Spleen (tissue), 13 donors: ENCODE measurements at places on chromosomes 13 and 19.

- no peak for DNase-seq
Measured at GRCh38 chr13:113121183-113121927, 1.2 kb upstream of the F10 start.

GRCh38 chr13:33855371-33855895, 37.5 kb downstream of the RFC3 start:
- no peak for DNase-seq

GRCh38 chr13:38418286-38418685, 68.6 kb downstream of the UFM1 start:
- no peak for DNase-seq

DNA sequence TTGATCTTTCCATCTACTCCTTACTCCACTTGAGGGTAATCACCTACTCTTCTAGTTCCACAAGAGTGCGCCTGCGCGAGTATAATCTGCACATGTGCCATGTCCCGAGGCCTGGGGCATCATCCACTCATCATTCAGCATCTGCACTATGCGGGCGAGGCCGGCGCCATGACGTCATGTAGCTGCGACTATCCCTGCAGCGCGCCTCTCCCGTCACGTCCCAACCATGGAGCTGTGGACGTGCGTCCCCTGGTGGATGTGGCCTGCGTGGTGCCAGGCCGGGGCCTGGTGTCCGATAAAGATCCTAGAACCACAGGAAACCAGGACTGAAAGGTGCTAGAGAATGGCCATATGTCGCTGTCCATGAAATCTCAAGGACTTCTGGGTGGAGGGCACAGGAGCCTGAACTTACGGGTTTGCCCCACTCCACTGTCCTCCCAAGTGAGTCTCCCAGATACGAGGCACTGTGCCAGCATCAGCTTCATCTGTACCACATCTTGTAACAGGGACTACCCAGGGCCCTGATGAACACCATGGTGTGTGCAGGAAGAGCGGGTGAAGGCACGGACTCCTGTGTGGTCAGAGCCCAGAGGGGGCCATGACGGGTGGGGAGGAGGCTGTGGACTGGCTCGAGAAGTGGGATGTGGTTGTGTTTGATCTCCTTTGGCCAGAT, 2.7 kb upstream of the KLK2 start:
- DNase-seq, result no peak

- peak; percentile 85 for DNase-seq
Measured at GRCh38 chr13:28494778-28495537, at the start of gene FLT1. Gene FLT1, minus strand, starts transcription at chr13:28495128. Its CDS starts 285 bp downstream, at chr13:28494843.

GRCh38 chr19:29831686-29832085, 19.9 kb downstream of the CCNE1 start:
- no peak for DNase-seq

- DNase-seq, result no peak
Measured at GRCh38 chr13:77515785-77516184, 19.7 kb upstream of the SCEL start.

GRCh38 chr13:51230477-51231105, 8.4 kb downstream of the FAM124A start:
- DNase-seq, result no peak

GRCh38 chr19:17778251-17778967, 16.5 kb upstream of the B3GNT3 start:
- peak; percentile 92 for DNase-seq

DNA sequence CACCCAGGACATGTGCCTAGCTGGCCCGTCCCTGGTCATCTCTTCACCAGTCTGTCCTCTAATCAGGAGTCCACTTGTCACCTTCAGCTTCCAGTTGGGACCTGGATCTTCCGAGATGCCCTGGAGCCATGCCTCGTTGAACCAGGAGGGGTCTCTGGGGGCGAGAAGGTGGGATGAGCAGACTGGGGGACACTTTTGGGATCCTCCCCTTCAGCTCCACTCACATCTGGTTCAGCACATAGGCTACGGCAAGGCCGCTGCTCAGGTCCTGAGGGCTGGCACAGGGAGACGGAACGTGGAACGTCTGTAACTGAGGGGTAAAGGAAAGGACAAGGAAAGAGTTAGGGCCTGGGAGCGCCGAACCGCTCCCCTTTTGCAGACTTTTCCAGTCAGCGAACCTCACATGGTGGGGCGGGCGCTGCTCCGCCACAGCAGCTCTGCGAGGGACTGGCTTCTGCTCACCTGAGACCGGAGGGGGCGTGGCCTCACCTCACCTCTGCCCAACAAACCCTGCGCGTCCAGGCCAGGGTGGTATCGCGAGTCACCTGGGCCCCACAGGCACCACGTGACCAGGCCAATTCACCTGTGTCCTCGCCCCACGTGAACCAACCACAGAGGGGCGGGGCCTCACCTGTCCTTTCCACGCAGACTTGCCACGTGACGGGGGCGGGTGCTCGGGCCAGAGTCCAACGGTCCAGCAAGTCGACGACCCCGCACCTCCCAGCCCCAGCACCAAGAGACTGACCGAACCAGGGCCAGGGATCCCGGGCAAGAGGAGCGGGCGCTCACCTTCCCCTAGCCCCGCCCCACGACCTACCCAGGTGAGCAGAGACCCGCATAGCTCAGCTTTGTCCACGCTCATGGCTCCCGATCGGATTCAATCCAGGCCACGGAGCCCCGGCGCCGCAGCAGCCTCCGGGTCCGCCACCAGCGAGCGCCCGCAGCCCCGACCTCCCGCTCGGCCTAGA, at the start of gene HOOK2:
TSS of gene HOOK2 (minus strand) at position 965 of the 968 bp plus-strand sequence. CDS start at position 862, 103 bp downstream.
- peak; percentile 93 for DNase-seq

DNA sequence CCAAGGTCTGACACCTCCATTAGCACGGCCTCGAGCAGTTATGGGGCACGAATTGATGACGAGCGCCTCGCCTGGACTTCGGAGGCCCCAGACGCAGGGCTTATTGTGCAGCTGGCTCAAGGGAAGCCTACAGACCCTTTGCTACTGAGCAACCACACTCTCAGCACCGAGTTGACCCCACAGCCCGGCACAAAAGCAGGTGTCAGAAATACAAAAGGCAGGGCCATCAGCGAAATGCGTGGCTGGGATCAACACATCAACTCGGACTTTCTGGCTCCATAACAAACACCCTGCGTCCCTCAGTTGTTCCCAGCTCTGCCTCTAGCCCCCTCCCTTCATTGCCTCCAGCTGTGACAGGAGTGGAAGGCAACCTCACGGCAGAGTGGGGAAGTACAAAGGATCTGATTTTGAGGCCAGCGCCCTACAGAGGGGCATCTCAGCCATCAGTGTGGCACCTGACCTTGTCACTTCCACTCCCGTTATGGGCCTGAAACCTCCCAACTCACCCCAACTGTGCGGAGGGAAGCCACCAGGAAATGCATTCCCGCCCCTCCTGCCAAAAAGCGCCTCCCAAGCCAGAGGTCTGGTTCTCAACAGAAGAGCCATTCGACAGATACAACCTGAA, 18.0 kb downstream of the PEPD start:
- peak; percentile 43 for DNase-seq

DNA sequence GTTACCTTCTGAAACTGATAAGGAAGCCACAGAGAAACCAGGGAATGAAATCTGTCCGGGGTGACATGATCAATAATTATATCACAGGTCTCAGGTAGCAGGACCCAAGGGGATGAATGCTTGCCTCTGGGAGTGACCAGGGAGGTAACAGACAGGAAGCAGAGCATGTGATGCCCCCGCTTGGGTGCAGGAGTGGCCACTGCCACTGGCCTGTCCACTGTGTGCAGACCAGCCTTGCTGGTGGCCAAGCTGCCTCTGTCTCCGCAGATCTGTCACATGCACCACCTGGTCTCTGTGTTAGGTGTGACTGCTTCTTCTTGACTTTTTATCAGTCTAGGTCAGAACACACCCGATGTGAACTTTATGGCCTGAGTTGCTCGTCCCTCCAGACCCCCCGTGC, 71.8 kb downstream of the PEPD start:
- peak; percentile 32 for DNase-seq

GRCh38 chr19:46428239-46429135, at the start of gene PNMA8C:
Gene PNMA8C, minus strand, starts transcription at chr19:46428936. Its CDS starts 577 bp downstream, at chr19:46428359.
- peak; percentile 89 for DNase-seq

GRCh38 chr13:47110141-47110540, 213.3 kb upstream of the HTR2A start:
- DNase-seq, result no peak

DNA sequence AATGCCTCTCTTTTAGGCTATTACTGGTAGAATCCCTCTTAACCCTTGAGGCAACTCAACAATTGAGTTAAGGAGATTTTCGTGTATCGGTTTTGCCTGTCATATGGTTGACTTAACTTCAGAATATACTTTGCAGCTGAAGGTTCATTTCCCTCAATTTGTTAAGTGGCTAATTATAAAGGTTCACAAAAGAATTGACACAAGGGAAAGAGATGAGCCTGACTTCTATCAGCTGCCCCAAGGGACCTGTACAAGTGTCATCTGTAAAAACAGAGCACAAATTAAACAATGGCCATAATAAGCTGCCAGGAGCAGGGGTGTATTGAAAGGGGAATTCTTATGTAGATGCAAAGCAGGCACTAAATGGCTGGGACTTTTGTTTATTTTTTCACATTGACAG, 334.8 kb upstream of the OBI1 start:
- DNase-seq, result no peak

GRCh38 chr13:105871326-105871725, 664.1 kb downstream of the EFNB2 start:
- DNase-seq, result no peak

DNA sequence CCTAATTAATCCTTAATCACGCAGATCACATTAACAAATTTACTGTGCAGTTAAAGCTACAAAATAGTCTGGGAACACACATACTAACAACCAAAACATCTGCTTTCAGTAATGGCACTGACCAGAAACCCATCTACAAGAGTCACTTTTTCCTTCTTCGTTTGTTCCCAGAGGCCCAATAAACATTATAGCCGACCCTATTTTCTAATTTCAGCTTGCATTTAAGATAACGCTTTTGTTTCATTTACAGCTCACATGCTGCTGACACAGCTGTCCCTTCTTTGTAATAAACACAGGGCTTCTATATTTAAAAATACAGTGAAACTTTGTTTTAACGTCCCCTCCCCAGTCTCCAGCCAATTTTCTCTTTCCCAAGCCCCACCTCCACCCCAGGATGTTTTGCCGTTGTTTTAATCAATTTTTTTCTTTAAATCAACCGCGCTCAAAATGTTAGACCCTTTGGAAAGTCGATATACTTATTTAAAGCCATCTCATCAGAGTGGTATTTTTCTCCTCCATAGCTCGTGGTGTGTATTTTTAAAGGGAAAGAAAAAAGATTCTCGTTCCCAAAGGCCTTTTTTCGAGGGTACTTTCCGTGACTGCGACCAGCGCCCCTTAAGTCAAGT, 1.7 kb upstream of the WBP4 start:
- DNase-seq, result no peak

DNA sequence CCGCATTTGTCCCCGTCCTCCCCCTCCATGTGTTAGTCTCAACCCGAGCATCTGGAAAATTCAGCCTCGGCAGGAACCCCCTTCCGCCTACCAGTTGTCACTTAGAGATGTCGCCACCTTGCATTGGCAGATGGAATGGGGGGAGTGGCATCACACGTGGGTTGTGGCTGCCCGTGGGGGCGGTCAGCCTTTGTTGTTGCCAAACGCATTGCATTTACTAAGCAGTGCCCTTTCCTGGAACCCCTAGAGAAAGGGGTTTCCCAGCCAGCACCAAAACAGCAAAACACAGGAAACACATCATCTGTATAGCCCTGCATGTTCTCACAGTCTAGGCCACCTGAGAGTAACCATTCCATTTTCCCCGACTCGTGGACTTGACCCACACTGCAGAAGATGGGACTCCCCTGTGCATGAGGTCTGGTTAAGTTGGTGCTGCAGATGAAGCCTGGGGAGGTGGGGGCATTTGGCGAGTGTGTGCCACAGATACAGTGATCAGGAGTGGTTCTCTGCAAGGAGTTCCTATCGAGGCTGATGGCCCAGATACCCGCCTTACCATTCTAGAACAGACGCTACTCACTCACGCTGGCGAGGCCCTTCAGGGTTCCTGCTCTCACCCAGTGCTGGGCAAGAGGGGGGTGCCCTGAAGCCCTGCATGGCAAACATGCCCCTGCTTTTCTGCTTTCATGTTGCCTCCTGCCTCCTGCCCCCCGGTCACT, 38.3 kb downstream of the TMED1 start:
- peak; percentile 88 for DNase-seq

- DNase-seq, result peak; percentile 2
Measured at GRCh38 chr19:50601407-50602088, 33.3 kb upstream of the LRRC4B start.

GRCh38 chr19:30150626-30151025, 208.6 kb downstream of the URI1 start:
- peak; percentile 47 for DNase-seq

- DNase-seq, result no peak
Measured at GRCh38 chr13:47148543-47148942, 251.7 kb upstream of the HTR2A start.

DNA sequence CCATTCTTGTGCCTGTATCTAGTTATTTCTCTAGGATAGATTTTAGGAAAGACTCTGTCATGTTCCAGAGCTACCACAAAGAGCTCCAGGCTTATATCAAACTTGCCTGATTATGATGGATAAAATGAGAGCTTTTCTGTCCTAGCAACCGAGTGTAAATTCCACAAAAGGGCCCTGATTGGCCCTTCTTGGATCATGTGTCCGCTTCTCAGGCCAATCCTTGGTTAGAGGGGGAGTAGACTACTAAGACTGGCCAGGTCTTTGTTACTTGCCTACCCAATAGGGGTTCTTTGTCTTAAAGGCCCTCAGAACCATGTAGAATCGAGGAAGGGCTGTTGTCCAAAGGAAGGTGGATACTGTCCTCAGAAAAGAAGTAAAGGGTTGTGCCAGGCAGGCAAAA, 2.4 kb downstream of the DHX34 start:
- no peak for DNase-seq

DNA sequence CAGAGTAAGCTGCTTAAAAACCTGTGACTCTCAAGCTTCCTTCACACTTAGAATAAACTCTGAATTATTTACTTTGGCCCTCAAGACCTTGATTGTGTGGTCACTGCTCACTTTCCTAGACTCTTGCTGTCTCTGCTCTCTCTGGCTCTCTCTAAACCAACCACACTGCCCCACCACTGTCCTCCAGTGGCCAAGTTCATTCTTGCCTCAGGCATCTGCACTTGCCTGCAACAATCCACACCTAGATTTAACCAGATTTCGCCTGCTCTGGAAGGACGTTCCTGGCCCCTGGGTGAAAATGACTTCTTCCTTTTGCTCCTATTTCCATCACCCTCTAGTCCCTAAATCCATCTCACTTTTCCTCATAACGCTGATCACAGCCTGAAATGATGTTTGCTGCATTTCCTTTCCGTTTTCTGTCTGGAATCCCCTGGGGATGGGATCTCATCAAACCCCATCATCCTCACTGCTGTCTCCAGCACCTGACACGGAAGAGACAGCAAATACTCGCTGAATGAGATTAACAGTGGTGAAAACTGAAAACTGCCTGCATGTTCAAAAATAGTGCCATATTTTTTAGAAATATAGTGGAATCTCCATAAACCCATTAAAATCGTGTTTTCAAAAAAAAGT, 232.6 kb downstream of the UQCRFS1 start:
- no peak for DNase-seq

GRCh38 chr19:47239610-47240296, 8.8 kb upstream of the BBC3 start:
- DNase-seq, result peak; percentile 91
